ENCODE measurements at places on chromosomes 1 and 21. TPM values are rescaled to one million over a fixed set of nuclear protein-coding genes. Genes with fewer than 3 reads are reported as not detected.

Gene UQCRHL
- total RNA-seq: 2.8 TPM

Gene IL12RB2
- total RNA-seq: 29.1 TPM

- no peak overlapping the region for H3K27ac ChIP-seq
- H3K4me3 ChIP-seq: no peak overlapping the region
- DNase-seq: no peak
- no peaks in the 10 kb centered on the region for H3K36me3 ChIP-seq
Measured at GRCh38 chr1:6483017-6483760, 8.3 kb downstream of the PLEKHG5 start.

DNA sequence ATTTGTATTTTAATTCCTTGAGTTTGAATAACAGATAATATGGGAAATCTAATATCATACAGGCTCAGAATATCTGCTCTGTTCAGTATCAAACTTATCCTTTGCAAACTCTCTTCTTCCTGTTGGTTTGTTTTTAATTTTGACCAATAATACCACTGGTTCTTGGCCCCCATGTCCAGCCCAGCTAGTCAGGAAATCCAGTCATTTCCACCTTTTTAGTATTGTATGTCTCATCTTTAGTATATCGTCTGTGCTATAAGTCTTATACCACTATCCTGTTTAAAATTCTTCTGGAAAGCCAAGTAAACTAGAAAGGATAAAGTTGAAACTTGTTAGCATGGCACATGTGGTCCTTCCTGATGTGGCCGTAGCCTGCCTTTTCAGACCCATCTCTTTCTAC is 10.7 kb downstream of the SCCPDH start:
- H3K36me3 ChIP-seq: peaks cover 71% of the 10 kb centered on the region
- no peak overlapping the region for H3K27ac ChIP-seq
- H3K27me3 ChIP-seq: no peaks in the 10 kb centered on the region
- H3K4me3 ChIP-seq: no peak overlapping the region

GRCh38 chr1:183871601-183872000 is 66.7 kb downstream of the RGL1 start:
- no peaks in the 10 kb centered on the region for H3K27me3 ChIP-seq
- peaks cover 11% of the 10 kb centered on the region for H3K4me1 ChIP-seq
- no peak overlapping the region for H3K27ac ChIP-seq
- H3K4me3 ChIP-seq: no peak overlapping the region
- no peaks in the 10 kb centered on the region for H3K36me3 ChIP-seq

All from activated CD8-positive, alpha-beta T cell treated with anti-CD3 and anti-CD28 coated beads for 36 hours (primary cell).